ENCODE measurements at places on chromosomes 5 and 9.

GRCh38 chr9:93814077-93814956, 140.8 kb downstream of the BARX1 start:
- DNase-seq: no peak

DNA sequence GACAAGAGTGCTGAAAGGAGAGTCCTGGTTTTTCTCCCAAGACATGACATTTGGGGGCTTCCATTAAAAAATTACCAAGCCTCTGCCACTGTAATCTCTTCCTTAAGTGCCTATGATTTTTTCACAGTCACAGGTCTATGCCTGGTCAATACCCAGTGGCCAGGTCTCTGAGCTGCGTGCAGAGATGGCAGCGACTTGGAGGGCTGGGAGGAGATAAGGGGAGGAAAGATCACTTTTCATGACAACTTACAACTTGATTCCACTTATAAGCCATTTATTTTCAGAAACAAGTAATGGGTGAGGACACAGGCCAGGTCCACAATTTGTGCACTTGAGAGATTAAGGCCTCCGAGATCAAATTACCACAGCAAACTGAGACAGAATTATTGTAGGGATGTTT, 1.9 kb upstream of the PCDHAC2 start:
- DNase-seq: no peak

DNA sequence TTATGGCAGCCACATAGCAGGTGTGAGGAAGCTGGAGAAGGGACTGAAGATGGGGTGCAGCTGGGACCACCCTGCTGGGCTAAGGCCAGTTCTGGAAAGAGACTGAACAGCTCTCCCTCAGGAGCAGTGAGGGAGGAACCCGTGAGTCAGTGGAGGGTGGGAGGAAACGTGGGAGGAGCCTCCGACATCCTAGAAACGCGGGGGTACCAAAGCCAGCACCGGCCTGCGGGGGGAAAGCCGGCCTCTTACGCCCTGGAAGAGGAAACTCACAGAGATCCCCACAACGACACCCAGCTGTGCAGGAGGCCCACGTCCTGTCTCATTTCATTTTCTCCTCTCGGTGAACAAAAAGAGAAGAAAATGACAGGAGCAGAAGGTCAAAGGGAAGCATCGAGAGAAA, 185.8 kb upstream of the IRX4 start:
- DNase-seq: no peak

GRCh38 chr9:4126184-4126865, 173.5 kb downstream of the GLIS3 start:
- no peak for DNase-seq

GRCh38 chr5:54556141-54556540, 38.6 kb downstream of the SNX18 start:
- no peak for DNase-seq

DNA sequence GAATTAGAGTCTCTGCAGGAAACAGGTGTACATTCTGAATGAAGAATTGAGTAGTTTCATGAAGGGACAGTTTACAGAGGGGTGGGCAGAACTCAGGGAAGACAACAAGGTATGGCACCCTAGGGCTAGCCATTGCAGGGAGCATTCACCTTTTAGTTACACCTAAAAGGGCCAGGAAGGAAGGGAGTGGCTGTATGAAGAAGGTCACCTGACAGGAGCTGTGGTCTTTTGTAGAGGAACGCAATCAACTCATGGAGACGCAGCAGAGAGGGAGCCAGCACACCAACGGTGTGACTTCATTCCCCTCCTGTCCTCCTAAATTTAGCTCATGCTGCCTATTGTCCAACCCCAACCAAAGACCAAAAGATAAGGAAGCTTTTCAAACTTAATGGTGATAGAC, 12.7 kb upstream of the ZCCHC7 start:
- DNase-seq: no peak

- DNase-seq: no peak
Observed at GRCh38 chr5:61610678-61611024, 278.6 kb downstream of the ZSWIM6 start.

- DNase-seq: no peak
Observed at GRCh38 chr5:151068433-151069197, 12.2 kb downstream of the TNIP1 start.

DNA sequence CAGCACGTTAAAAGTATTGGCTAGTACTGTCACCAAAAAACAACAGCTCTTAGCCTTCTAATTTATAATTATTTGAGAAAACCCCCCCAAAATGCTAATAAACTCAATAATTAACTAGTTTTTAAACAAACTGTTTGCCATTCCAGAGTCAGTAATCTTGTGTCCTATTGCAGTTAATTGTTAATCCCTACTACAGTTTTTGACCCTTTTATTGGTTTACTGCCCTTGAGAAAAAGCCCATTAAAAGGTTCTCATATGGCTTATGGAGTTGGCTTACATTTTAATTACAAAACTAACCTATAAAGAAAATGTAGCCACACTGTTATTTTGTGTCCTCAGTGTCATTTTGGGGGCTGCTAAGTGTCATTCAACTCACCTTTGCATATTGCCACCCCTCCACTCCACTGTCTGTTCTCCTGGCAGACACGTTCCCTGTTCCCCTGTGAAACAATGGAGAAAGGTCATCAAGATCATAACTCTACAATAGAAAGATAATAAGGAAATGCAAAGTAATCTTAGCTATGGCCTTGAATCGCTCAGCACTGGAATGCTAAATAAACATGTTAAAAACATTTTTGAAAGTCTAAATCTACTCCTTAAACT, 51.6 kb upstream of the TXNDC8 start:
- no peak for DNase-seq

DNA sequence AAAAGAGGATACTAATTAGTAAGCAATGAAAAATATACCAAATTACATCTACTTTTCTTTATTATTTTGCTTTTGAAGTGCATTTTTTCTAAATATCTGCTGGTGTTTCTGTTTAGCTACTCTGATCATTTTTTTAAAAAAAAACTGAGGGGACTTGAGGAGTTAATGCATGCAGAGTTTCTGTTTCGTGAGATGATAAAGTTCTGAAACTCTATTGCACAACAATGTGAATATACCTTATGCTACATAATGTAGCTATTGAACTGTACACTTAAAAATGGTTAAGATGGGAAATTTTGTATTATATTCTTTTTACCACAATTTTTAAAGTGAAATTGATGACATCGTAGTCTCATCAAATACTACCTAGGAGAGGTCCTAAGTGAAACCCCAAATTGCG, 288.3 kb upstream of the NR4A3 start:
- no peak for DNase-seq

GRCh38 chr5:126961128-126961527, 69.2 kb downstream of the MARCHF3 start:
- no peak for DNase-seq

- no peak for DNase-seq
Observed at GRCh38 chr9:75715360-75715759, 175.1 kb upstream of the PCSK5 start.

GRCh38 chr9:30757723-30758122, 1626.7 kb upstream of the ACO1 start:
- DNase-seq: no peak

DNA sequence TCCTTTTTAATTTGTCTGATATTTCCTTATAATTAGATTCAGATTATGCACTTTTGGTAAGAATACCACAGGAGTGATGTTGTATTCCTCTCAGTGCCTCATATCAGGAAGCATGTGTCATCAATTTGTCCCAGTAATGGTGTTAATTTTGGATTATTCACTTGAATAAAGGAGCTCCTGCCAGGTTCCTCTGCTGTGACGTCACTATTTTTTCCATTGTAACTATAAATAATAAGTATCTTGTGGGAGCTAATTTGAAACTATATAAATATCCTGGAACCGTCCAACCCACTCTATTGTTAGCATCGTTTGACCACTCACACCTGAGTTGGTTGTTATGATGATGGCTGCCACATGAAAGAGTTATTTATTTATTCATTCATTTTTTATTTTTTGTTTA, 107.9 kb downstream of the INVS start:
- no peak for DNase-seq

- DNase-seq: no peak
Observed at GRCh38 chr9:8684978-8685708, 885.6 kb upstream of the DMAC1 start.

GRCh38 chr9:107480386-107480789, 9.2 kb downstream of the KLF4 start:
- no peak for DNase-seq

DNA sequence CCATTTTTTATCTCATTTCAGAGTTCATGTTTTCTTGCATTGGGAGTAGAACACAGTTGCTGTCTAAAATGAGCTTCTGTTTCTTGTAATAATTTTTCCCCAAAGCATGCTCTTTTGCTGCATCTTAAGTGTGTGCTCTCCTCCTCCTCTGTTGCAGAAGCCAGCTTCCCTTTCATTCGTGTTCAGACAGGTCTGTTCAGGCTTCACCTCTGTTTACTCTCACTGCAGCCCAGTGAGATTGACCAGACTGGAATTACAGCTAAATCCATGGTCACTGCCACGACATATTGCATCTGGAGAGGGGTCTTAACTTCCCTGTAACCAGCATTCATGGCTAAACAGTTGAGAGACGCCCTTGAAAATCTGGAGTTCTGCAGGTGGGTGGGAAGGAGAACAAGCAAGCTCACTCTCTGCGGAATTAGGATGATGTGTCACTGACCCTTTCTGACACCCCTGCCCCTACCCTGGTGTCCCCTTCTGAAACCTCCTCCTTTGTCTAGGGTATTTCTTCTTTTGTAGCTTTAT, 223.2 kb downstream of the FSTL4 start:
- no peak for DNase-seq

GRCh38 chr5:168140241-168140640, 151.2 kb upstream of the WWC1 start:
- no peak for DNase-seq

GRCh38 chr9:136705564-136705963, 6.8 kb upstream of the DIPK1B start:
- DNase-seq: no peak

- DNase-seq: no peak
Observed at GRCh38 chr9:101372327-101373118, 12.3 kb downstream of the BAAT start.

DNA sequence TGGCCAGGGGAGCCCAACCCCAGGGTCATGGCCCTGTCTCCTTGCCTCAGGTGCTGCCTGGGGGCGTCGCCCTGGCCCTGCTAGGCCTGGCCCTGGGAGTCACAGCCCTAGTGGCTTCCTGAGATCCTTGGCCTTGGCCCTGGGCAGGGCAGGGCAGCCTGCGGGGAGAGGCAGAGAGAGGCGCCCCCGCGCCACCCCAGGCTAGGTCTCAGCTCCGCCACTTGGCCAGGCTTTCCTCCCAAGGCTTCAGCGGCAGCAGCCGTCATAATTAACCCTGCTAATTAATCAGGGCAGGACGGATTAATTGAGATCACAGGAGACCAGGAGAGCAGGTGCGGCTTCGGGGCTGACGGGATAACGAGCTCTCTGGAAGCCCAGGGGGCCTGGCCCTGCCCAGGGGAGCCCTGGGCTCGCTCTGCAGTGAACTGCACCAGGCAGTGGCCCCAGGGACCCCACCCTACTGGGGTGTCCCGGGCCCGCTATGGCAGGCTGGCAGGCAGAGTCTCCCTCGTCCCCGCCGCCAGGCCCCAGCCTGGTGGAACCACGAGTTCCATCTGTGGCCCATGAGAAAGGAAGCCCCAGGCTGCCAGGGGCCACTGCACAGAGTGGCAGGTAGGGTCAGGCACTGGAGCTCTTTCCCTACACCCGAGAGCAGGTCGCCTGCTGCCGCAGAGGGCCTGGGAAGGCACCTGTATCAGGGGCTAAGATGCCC, 269.6 kb downstream of the PBX3 start:
- DNase-seq: no peak

GRCh38 chr5:6194906-6195612, 183.3 kb downstream of the MED10 start:
- DNase-seq: no peak

DNA sequence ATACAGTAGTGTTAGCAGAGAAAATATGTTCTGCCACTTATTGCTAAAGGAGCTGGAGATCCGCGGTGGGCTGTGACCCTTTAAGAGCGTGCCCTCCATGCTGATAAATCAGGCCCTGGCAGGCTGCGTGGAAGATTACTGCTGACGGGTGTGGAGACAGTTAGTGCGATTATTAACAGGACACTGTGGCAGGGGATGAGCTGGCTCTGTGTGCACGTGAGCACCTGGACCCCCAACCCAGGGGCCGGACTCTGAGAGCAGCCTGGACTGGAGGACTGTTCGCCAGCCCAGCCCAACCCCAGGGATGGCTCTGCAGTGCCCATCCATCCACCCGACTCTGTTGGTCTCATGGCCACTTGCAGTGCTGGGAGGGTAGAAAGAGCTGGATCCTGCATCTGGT, 162.0 kb downstream of the MELK start:
- no peak for DNase-seq

DNA sequence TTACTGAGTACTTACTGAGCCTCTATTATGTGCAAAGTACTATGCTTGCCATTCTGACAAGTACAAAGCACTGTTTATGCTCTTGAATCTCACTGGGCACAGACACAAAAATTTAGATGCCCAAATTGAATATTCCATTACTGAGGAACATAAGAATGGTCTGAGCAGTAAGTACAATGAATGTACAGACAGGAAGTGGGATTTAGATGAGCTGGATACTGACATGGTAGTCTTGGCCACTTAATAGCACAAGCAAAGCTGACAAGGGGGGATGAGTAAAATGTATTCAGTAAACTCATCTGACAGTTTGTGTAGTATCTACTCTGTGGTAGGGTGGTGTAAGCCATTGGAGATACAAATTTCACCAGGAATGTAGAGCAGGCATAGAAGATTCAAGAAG, 132.4 kb downstream of the EFNA5 start:
- no peak for DNase-seq

DNA sequence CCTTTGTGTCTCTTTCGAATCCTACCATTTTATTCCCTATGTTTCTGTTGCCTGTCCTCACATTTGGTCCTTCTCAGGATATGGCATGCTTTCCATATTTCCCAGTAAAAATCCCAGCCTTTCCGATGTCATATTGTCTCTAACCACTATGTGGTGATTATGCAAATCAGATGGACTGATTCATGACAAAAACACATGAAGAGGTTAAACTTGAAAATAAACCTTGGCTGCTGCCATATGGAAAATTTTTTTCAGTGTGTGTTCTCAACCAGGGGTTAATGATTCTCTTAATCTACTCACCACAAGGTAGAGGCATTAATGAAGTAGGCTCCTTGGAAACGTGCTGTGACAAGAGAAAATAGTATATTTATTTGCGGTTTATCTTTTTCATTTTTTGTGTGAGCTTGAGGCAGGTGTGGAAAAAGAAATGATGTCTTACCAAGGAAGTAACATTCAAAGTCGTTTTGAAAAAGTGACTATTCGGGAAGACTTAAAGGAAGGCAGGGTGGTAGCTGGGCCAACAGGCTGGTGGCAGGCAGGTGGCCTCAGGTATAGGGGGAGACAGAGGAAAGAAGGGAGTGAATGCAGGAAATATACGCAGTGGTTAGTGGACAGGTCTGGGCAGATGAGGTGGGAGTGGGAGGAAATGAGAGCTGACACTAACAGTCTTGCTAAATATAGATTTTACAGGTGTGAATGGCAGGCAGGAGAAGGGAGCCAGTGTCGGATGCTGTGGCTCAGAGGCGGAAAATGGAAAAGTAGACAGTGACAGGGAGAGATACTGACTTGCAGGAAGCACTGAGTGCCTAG, 46.2 kb downstream of the DMRT2 start:
- DNase-seq: no peak

DNA sequence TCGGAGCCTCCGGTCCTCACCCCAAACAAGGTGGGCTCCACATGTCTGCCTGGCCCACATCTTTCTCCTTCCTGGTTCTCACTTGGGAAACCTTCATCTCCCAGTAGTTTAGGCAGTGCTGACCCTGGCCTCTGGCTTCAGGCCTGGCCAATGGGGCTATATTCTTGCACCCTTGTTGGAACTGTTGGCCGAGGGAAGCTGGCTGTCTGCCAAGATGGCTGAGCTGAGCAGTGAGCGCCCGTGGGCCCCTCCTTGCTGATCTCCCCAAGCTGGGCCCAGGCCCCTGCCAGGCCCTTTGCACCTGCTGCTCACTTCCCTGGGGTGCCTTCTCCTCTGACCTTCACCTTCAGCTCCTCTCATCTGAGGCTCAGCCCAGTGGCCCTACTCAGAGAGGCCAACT, 31.3 kb downstream of the TSPAN17 start:
- DNase-seq: no peak
